Stimulated activated CD4-positive, alpha-beta T cell treated with anti-CD3 and anti-CD28 coated beads, Interleukin-1b, Interleukin-23, amount 100 ng/mL, for 48 hours (primary cell): ENCODE measurements at places on chromosomes 7 and 10.

DNA sequence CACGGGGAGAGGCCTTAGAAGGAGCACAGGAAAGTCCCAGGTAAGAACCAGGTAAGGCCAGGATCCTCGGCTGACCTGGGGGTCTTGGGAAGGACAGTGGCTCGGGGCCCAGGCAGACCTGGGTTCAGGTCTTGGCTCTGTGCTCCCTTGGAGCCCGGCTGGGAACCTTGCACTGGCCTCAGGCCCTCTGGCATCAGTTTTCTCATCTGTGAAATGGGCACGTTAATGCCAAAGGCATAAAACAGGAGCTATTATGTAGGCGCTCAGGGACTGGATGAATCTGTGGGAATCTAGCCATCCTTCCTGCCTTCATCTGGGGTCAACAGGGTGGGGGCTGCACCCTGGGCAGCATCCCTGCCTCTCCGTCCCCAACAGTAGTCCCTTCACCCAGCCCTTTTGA lies 8.3 kb upstream of the SLC29A4 start:
- DNase-seq: no peak

DNA sequence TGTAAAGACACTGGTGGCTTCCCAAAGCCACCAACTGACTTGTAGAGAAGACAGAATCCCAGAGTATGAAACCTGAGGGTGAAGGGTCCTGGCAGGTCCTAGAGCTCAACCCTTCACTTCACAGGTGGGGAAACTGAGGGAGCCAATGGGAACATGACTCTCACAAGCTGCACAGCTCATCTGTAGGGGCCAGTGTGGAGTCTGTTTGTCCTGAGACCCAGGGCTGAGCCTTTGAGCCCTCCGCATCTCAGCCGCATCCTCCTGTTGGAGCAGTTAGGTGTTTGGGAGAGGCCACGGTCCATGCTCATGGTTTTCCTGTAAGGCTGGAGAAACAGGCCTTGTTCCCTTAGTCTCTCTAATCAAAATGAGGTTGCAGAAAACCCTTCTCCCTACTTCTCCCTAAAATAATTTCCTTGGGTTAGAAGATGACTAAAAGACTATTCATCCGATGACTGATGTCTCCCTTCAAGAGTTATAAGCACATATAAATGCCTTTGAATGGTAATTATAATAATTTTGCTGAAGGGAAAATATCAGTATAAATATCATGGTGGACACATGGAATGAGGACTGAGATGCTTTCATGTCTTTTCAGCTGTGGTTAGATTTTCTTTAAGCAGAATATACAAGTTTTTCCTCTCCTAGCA lies 10.3 kb downstream of the HTRA1 start:
- no peak for DNase-seq

GRCh38 chr7:55570939-55571338 lies 1.4 kb downstream of the VOPP1 start:
- DNase-seq: no peak

- no peak for DNase-seq
Observed at GRCh38 chr10:117736655-117737054, 194.1 kb downstream of the EMX2 start.

DNA sequence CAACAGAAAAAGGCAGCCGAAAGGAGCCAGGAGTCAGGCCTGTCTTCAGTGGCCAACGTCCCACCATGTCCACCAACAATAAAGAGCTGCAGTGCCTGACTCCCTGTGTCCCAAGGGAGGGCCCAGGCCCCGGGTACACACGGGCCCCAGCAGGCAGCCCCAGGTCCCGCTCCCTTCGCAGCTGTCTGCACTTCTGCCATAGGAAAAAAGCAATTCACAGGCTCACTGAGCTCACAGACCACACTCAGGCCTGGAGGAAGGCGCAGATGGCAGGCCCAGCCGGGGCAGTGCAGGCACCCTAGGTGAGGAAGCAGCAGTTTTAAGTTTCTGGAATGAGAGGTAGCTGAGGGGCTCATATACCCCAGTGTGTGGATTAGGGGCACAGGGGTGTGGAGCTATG lies 100.5 kb downstream of the PRKAG2 start:
- no peak for DNase-seq

DNA sequence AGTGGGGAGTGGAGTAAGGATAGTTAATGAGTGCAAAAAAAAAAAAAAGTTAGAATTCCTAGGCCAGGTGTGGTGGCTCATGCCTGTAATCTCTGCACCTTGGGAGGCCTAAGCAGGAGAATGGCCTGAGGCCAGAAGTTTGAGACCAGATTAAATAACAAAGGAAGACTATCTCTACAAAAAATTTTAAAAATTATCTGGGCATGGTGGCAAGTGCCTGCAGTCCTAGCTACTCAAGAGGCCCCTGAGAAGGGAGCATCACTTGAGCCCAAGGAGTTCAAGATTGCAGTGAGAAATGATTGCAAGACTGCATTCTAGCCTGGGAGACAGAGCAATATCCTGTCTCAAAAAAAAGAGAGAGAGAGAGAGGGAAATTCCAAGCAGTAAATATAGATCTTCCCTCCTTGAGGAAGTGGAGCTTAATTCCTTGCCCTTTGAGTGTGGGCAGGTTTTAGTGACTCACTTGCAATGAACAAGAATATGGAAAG lies 19.5 kb upstream of the CSTF2T start:
- no peak for DNase-seq

- DNase-seq: no peak
Observed at GRCh38 chr10:59376846-59377245, 14.5 kb upstream of the FAM13C start.

GRCh38 chr7:159032753-159033472 lies 111.8 kb downstream of the VIPR2 start:
- no peak for DNase-seq

- DNase-seq: peak; percentile 100
Observed at GRCh38 chr10:110919349-110919931, at the start of gene SHOC2. Gene SHOC2, plus strand, starts transcription at chr10:110919604. Its CDS starts 44,755 bp downstream, at chr10:110964359.

DNA sequence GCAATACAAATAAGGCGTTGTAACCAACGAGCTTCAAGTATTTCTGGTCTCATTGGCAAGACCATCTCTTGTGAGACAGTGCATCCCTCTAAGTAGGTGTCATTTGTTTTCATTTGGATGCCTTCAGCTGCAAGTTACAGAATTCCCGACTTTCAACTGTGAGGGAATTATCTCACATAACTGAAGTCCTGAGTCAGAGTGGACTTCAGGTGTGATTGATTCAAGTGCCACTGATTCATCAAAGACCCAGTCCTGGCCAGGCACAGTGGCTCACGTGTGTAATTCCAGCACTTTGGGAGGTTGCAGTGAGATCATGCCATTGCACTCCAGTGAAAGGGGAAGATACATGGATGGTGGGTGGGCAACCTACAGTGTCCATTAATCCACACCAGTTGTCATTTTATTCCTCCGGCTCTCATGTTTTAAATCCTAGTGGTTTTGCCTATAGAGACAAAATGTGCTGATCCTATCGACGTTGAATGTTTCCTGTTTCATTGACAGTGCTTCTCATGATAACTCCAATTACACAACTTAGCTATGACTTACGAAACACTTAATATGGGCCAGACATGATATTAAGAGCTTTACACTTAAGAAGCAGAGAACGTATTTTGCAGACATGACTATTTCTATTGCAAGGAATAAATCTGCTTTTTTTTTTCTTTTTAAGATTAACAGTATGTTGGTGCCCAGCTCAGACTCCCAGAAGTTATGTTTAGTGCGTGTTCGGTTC lies 268.0 kb downstream of the FRMD4A start:
- DNase-seq: no peak

- no peak for DNase-seq
Observed at GRCh38 chr10:82813856-82814255, 938.9 kb downstream of the NRG3 start.

DNA sequence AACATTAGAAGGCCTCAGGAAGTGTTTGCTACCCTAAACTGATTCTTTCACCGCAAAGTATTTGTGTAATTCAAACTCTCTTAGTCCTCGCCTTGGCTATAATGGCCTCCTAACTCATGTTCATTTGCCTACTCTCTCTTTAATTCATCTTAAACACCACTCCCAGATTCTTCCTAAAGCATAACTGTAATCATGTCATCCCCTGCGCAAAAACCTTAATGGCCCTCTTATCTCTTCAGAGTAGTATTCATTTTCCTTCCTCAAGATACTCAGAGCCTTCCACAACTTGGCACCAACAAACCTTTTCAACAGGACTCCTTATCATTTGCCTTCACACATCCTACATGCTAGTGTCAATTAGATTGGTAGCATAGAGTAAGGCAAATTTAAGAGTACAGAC lies 42.9 kb downstream of the CSTF2T start:
- no peak for DNase-seq

DNA sequence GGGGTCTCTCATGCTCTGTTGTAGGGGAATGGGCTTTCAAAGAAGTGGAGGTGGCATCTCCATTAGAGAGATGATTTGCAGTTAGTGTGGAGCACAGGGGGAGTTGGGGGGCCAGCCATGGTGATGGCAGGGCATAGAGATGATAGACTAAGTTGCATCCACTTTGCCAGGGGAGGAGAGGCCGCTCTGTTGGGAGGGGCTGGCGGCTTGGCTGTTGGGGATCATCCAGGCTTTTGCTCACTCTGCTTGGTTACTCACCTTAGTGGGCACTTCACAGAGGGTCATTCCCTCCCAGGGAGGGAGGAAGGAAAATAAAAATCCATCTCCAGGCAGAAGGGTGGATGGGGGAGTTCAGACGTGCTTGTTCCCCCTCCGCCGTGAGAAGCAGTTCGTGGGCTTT lies 31.4 kb upstream of the CDH23 start:
- DNase-seq: no peak

DNA sequence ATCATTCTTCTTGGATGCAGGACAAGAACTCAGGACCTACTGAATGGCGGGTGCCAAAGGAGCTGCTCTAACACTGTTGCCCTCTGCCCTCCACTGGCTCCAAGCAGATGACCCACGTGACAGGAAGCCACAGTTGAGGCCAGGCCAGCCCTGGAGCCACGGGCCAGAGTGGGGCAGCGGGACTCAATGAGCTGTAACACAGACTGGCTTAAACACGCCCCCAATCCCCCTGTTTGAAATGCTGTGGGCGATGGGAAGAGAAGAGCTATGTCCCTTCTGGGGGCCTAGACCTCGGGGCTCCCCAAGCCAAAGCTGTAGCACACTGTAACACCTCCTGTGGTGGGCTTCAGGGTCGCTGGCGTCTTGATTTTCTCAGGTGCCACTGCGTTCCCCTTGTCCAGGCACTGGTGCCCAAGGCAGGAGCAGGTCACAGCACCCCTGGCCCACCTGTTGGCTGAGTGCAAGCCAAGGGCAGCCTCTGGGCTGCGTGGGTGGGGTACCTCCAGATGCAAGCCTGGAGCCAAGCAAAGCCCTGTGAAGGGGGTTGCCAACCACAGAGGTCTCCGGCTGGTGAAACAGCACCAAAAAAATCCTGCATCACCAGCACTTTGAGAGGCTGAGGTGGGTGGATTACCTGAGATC lies 18.6 kb upstream of the ZMIZ2 start:
- no peak for DNase-seq

DNA sequence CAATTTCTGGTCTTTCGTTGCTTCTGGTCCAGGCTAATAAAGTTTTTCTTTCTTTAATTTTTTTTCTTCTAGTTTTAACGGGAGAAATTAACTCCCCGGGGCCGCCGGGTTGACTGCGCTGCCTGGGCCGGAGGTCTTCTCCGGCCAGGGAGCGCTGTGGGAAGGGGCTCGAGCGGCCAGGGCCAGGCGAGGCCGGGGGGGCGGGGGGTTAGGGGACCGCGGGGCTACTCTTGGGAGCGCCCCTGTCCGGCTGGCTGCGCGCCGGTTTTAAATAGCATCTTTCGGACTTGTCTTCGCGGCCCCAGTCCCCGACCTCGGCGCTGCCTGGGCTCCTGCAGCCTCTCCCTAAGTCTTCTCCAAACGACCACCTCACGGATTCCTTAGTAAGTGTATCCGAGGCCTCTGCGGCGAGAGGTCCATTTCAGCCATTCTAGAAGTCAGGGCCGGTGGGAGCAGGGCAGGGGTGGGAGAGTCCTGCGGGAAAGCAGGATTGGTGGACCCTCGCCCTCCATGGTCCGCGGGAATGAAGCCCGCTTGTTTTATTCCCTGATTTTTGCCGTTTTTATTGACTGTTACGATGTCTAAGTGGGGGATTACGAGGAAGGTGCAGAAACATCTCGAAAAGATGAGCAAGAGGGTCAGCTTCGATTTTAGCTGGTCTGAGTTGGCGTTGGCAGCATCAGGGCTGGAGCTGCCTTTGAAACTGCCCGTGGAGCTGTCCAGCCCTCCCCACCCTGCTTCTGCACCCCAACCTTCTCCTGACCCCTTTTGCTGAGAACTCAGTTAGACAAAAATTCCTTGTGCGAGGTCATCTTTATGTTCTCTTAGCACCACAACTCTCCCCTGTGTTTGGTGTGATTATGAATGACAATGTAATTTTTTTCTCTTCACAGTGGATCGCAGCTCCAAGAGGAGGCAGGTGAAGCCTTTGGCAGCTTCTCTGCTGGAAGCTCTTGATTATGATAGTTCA lies 555 bp downstream of the PHF14 start:
- peak; percentile 14 for DNase-seq

DNA sequence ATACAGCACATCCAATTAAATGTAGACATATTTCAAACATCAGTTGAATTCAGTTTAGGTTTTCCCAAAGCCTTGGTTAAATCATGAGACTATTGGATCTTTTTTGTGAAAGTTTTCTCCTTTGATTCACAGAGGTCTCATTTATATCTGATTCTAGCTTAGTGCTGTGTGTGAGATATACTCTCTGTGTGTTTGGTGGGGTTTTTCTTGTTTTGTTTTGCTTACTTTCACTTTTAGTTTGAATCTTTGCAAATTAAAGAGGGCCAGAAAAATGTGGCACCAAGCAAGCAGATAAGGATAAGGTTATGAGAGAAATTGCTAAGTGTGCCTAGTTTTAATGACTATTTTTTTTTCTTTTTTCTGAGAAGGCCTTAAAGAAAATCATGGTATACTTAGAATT lies 12.6 kb upstream of the OR6B1 start:
- DNase-seq: no peak

- DNase-seq: no peak
Observed at GRCh38 chr10:58330431-58330830, 4.4 kb upstream of the UBE2D1 start.

DNA sequence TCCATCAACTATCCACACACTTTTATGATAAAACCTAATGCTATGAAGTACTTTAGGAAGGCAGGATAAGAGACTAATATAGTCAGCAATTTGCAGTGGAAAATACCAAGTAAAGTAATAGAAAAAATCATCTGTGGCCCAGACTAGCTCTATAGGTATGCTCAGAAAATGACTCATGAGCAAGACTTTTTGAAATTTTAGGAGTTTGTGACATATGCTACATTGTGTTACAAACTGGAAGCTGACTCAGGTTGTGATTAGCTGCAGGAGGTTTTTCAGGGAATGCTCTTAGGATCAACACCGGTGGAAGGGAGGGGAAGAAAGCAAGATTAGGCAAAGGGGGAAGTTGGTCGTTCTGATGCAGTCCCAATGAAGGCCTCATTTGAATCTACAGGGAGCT lies 56.1 kb downstream of the FEZF1 start:
- no peak for DNase-seq

DNA sequence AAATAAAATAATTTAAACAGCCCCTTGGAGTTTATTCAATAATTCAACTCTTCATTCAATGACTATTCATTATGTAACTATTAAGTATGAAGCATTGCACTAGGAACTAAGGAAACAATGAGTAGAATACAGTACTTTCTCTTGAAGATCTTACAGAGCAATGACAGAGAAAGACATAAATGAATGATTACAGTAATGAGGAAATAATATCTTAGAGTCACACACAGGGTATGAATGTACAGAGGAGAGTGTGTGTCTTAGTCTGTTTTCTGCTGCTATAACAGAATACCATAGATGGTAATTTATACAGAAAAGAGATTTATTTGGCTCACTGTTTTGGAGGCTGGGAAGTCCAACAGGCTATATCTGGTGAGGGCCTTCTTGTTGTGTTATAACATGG lies 120.5 kb upstream of the NRBF2 start:
- DNase-seq: no peak

GRCh38 chr7:100888988-100889750 lies at the start of gene UFSP1:
Gene UFSP1, minus strand, starts transcription at chr7:100889715. Its CDS starts 444 bp downstream, at chr7:100889271.
- DNase-seq: no peak

GRCh38 chr10:97109547-97109946 lies 76.2 kb downstream of the SLIT1 start:
- no peak for DNase-seq
